Activated T-helper 1 cell treated with Interleukin-2 at 50 U/mL for 16 hours (primary cell): ENCODE measurements at places on chromosomes 1 and 21.

DNA sequence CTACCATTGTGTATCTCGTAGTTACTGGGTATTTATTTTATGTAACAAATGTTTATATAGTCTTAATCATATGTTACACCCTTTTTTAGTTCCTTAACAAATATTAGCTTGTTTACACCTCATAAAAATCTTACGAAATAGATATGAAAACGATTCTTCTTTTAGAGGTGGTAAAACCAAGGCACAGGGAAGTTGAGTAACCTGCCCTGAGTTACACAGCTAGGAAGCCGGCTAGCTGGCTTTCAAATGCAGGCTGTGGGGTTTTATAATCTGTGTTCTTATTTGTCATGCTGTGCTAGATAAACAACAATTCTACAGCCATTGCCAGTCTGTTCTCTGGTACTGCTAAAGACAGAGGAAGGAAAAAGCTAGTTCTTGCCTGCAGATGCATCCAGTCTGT is 109.6 kb downstream of the NOS1AP start:
- no peak for DNase-seq

DNA sequence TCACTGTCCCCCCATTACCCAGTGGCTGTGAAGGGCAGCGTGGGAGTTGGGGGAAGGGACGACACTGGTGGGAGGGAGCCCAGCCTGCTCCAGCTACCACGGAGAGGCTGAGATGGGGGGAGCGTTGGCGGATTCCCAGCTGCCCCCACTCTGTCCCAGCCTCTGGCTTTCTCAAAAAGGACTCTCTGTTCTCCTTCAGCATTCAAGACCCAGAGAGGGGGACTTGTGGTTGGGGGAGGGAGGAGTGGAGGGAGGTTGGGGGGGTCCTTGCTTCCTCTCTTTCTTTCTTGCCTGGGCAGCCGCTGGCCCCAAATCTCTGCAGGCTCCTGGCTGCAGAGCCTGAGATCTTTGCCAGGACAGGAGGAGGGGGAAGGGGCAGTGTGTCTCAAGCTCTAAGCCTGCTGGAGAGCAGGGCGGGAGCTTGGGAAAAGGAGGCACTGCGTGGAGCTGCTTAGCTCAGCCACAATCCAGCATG is 2.2 kb downstream of the ATP1A2 start:
- DNase-seq = no peak

DNA sequence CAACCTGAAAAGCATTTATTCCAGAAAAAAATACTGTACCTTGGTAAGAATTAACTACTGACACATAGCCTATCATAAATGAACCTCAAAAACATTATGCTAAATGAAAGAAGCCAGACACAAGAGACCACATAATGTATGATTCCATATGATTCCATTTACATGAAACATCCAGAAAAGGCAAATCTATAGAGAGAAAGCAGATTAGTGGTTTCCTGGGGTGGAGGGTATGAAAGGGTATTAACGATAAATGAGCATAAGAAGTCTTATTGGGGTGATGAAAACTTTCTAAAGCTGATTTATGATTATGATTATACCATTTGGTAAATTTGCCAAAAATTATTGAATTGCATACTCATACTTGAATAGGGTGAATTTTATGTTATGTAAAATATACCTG is 10.3 kb upstream of the COL6A2 start:
- DNase-seq = no peak

- no peak for DNase-seq
These were observed 94.3 kb downstream of the KCNJ6 start for GRCh38 chr21:37821786-37822450.

DNA sequence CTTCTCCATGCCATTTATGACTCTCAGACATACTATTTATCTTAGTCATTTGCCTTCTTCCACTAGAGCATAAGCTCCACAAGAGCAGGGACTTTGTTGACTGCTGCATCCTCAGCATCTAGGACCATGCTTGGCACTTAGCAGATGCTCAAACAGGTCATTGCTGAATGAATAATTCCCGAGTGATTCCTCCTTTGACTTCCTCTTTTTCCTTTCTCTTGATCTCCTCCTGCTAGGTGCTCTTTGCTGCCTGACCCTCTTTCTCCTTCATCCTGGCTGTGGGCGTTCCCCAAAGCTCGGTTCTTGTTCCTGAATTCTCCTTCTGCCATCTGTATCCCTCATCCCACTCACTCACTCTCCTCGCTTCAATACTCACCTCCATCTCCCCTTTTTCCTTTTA is 23.5 kb downstream of the SYT6 start:
- no peak for DNase-seq

DNA sequence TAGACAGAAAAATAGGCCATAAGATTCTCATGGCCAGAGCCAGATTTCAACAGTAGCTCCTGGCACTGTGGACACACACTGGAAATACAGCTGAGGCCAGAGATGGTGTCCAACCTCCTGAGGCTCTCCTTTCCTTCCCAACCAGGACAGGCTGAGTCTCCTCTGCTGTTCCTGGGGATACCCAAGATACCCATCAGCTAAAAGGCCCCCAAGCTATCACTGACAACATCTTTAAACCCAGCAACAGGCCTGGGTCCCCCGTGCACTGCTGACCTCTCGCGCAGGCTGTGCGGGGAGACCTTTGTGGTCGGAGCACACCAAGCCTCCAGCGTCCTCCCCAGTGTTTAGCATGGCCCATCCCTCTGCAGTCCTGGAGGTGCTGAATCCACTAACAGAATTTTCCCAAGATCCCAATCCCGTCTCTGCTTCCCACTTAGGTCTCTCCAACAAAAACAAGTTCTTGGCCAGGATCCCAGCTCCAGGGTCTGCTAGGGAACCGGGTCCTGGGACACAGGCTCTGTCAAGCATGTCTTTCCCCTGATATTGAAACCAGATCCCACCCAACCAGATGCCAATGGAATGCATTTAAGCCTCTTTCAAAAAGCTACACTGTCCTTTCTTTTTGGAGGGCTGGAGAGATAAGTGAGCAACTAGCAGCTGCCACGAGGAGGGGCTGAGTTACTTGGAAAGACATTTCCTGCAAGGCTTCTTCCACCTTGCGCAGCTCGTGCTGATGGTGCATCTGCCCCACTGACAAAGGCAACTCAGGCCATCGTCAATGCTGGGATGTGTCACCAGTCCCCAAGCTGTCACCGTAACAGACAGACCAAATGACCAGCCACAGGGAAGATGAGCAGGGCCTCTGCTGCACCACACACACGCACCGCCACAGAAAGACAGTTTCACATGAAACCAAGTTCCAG is 73.2 kb downstream of the BCAR3 start:
- DNase-seq = no peak

DNA sequence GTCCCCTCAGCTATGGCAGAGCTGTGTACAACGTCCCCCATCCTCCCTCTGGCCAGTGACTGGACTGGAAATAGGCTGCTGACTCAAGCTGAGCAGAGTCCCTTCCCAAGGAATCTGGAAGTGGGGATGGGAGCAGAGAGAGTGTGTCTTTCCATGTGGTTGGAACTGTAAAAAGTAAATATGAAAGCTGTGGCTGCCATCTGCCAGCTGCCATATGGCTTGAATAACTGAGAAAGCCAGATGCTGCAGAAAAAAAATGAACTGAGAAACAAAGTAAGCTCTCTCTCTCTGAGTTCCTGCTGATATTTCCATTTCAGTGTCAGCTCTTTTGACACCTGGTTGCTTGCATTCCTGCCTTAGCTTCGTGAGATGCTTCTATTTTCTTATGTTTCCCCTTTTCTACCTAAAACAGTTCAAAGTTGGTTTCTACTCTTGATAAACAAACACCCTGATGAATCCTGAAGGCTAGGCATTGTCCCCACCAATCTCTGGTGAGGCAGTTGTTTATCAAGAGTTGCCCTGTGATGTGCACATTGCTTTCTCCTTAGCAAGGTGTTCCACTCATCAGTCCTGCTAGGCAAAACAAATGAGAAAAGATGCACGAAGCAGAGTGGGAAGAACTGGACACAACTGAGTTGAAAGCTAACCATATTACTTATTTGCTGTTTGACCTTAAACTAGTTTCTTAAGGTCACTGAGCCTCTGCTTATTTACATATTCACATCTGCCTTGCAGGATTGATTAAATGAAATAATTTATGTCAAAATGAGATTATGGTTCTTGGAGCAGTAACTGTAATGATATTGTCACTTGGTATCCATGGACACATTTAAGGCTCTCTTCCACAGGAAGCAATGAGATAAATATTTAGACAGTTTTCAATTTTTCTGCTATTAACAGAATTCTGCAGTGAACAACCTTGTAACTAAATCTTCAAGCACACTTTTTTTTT is 16.6 kb upstream of the DR1 start:
- DNase-seq = no peak

GRCh38 chr1:9174762-9175161 is 45.9 kb upstream of the GPR157 start:
- no peak for DNase-seq

DNA sequence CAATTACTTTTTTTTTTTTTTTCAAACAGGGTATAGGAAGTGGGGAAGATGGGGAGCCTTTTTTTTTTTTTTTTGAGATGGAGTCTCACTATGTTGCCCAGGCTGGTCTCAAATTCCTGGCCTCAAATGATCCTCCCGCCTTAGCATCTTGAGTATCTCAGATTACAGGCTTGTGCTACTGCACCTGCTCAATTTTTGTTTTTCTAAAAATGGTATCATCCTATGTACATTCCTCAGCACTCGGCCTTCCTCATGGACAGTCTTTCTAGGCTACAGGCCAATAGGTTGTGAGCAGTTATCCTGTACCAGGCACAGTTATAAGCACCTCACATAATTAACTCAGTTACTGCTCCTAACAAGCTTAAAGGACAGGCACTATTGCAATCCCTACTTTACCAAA is 132.1 kb upstream of the EDN2 start:
- no peak for DNase-seq

DNA sequence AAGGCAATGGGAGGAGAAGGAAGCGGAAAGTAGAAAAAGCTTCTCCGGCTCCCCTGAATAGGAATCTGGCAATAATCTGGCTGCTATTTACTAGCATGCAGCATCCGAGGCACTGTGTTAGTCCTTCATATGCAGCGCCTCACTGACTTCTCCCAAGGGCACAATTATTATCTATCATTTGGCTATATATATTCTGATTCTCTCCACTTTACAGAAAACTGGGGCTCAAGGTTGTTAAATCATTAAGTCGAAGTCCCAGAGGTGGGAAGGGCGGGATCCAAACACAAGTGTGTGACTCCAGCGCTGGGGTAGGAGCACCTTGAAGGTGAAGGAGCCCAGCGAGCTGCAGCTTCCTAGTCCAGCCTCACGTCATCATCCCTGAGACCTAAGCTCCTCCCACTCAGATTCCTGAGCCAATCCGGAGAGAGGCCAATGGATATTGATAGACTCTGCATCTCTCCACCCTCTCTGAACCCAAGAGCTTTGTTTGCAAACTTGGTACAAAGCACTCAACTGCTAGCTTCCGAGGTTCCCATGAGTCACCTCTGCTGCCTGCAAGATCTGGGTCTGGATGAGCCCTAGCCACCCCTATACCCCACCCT is 16.6 kb upstream of the EYA3 start:
- no peak for DNase-seq

GRCh38 chr1:89444791-89445190 is 79.8 kb upstream of the LRRC8B start:
- DNase-seq = no peak

- DNase-seq = no peak
These were observed 5.0 kb downstream of the SYT11 start for GRCh38 chr1:155864393-155864792.

DNA sequence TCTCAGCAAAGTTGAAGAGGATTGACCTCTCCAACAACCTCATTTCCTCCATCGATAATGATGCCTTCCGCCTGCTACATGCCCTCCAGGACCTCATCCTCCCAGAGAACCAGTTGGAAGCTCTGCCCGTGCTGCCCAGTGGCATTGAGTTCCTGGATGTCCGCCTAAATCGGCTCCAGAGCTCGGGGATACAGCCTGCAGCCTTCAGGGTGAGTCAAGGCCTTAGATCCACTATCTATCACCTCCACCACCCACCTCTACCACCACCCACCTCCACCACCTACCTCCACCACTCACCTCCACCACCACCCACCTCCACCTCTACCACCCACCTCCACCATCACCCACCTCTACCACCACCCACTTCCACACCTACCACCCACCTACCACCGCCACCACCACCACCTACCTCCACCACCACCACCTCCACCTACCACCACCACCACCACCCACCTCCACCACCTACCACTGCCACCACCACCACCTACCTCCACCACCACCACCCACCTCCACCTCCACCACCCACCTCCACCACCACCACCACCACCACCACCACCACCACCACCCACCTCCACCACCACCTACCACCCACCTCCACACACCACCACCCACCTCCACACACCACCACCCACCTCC is 5.8 kb downstream of the OPTC start:
- DNase-seq = no peak

DNA sequence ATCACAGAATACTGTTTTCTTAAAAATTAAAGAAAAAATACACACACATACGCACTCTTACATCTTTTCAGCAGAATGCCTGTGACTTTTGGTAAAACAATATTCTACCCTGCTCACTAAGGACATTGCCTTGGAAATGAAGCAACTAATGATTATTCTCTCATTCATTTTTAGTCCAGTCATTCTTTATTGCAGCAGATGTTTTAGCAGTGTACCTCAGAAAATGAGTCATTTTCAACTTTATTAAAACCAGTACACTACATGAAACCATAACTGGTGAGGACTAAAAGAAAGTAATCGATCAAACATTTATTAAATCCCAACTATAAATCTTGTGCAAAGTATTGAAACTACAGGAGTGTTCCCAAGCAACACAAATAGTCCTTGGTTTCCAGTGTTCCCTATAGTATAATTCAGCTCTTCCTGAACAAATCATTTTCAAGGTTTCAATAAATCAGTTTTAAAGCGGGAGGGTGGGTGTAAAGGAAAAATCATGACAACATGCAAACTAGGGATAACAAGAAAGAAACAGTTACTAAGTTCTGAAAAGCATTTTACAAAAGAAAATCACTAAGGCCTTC is 114.2 kb downstream of the ADGRL4 start:
- no peak for DNase-seq
